ENCODE measurements at places on chromosomes 13 and 19. TPM values are rescaled to one million over a fixed set of nuclear protein-coding genes. Genes with fewer than 3 reads are reported as not detected.

Gene SKA3
- total RNA-seq = 1.3 TPM

Gene TEX26
- total RNA-seq = not detected

Gene RB1
- total RNA-seq = 26.9 TPM

DNA sequence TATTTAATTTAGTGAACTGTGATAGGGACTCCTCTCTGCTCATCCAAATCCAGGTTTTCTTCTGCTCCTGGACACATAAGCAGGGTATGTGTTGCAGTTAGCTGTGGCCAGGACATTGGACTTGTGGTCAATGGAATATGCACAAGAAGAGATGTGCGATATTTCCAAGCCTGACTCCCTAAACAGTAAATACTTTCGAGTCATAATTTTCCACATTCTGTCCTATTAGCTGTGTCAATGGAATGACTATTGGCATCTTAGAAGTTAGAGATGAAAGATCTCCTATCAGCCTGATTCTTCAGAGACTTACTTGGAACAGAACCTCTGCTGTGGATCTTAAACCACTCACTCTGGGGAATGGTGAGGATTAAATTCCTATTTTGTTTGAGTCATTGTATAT is 771.0 kb downstream of the EFNB2 start:
- no peak overlapping the region for H3K27ac ChIP-seq
- no peaks in the 10 kb centered on the region for H3K36me3 ChIP-seq
- H3K27me3 ChIP-seq = no peaks in the 10 kb centered on the region

DNA sequence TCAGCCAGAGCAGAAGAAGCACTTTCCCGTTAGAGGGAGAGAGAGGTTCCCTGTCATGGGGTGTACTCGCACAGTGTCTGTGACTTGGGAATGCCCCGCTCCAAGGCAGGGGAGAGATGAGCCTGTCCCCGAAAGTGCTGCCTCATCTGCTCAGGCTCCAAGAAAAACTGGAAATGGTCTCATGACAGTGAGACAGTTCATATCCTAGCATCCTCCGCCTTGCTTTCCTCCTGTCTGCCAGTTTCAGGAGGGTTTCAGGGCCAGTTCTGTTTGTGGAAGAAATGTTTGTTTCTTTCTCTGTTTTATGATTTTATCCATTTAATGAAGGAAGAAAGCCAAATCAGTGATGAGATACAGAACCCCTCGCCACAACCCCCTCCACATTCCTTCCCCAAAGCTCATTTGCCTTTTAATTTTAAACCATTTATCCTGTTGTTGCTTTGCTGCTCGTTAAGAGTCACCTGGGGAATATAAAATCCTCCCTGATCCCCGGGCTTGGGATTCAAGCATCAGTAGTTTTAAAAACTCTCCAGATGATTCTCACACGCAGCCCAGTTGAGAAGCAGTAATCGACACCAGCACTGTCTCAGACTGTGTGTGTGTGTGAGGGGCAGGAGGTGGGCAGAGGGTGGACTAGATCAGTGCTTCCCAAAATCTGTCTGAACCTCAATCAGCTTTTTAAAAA is 144.6 kb upstream of the UBL3 start:
- H3K27me3 ChIP-seq = no peaks in the 10 kb centered on the region
- no peak overlapping the region for H3K4me3 ChIP-seq
- no peaks in the 10 kb centered on the region for H3K4me1 ChIP-seq
- no peak overlapping the region for H3K27ac ChIP-seq
- no peak for DNase-seq

DNA sequence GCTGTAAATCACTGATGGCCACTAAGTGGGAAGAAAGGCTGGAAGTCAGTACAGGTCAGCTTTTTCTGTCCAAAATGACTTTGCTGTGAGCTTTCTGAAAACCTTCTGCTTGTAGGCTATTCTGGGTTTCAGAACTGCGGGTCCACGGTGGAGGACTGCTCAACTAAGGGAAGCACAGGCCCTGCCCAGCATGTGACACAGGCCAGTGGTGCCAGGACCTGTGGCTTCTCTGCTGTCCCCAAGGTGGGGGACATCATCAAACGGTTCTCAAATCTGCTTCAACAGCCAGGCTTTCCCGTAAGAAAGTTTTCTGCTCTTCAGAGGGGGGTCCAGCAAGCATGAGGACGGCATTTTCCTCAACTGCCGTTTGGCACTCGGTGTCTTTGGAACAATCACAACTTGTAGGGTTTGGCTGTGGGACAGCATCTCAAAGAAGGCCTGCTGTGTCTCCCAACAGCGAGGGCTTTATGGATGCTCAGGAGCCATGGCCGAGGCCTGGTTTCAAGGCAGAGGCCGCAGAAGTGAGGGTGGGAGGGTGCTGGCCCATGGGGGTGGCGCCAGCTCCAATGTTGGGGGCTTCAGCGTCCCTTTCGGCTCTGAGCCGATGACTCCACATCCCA is 3.8 kb downstream of the SGTA start:
- H3K36me3 ChIP-seq = peaks cover 2% of the 10 kb centered on the region
- H3K27ac ChIP-seq = no peak overlapping the region
- DNase-seq = no peak
- H3K4me3 ChIP-seq = no peak overlapping the region

GRCh38 chr13:105827111-105827809 is 708.2 kb downstream of the EFNB2 start:
- no peak overlapping the region for H3K4me3 ChIP-seq
- no peak overlapping the region for H3K27ac ChIP-seq
- no peaks in the 10 kb centered on the region for H3K4me1 ChIP-seq
- no peaks in the 10 kb centered on the region for H3K36me3 ChIP-seq

- no peaks in the 10 kb centered on the region for H3K27me3 ChIP-seq
- no peak overlapping the region for H3K4me3 ChIP-seq
- H3K27ac ChIP-seq = no peak overlapping the region
- DNase-seq = no peak
- peaks cover 18% of the 10 kb centered on the region for H3K4me1 ChIP-seq
Observed at GRCh38 chr19:34432797-34433196, 4.6 kb downstream of the UBA2 start.

GRCh38 chr19:42246143-42246921 is 3.9 kb upstream of the GSK3A start:
- no peaks in the 10 kb centered on the region for H3K27me3 ChIP-seq
- peak; percentile 32 for DNase-seq
- no peak overlapping the region for H3K27ac ChIP-seq
- peaks cover 5% of the 10 kb centered on the region for H3K36me3 ChIP-seq

GRCh38 chr19:49676136-49676783 is 811 bp upstream of the PRMT1 start:
- no peak for DNase-seq
- H3K27me3 ChIP-seq = no peaks in the 10 kb centered on the region
- peak overlapping the region; percentile 44 for H3K4me3 ChIP-seq
- H3K27ac ChIP-seq = peak overlapping the region; percentile 93
- peaks cover 5% of the 10 kb centered on the region for H3K36me3 ChIP-seq
- peaks cover 46% of the 10 kb centered on the region for H3K4me1 ChIP-seq

GRCh38 chr13:90336507-90336906 is 1011.0 kb upstream of the MIR17HG start:
- DNase-seq = no peak
- no peaks in the 10 kb centered on the region for H3K36me3 ChIP-seq
- H3K4me3 ChIP-seq = no peak overlapping the region

GRCh38 chr19:16160943-16161560 is 12.3 kb downstream of the CIB3 start:
- peaks cover 12% of the 10 kb centered on the region for H3K4me1 ChIP-seq
- no peak overlapping the region for H3K27ac ChIP-seq
- no peak for DNase-seq
- H3K4me3 ChIP-seq = no peak overlapping the region

- no peaks in the 10 kb centered on the region for H3K36me3 ChIP-seq
- no peak overlapping the region for H3K27ac ChIP-seq
- H3K27me3 ChIP-seq = no peaks in the 10 kb centered on the region
- H3K4me3 ChIP-seq = no peak overlapping the region
- H3K4me1 ChIP-seq = no peaks in the 10 kb centered on the region
Observed at GRCh38 chr13:37074703-37075102, 15.2 kb upstream of the SUPT20H start.

GRCh38 chr19:16148443-16149229 is 5.2 kb downstream of the HSH2D start:
- H3K27me3 ChIP-seq = no peaks in the 10 kb centered on the region
- peaks cover 47% of the 10 kb centered on the region for H3K36me3 ChIP-seq
- no peak for DNase-seq
- H3K4me1 ChIP-seq = peaks cover 97% of the 10 kb centered on the region
- H3K4me3 ChIP-seq = no peak overlapping the region

DNA sequence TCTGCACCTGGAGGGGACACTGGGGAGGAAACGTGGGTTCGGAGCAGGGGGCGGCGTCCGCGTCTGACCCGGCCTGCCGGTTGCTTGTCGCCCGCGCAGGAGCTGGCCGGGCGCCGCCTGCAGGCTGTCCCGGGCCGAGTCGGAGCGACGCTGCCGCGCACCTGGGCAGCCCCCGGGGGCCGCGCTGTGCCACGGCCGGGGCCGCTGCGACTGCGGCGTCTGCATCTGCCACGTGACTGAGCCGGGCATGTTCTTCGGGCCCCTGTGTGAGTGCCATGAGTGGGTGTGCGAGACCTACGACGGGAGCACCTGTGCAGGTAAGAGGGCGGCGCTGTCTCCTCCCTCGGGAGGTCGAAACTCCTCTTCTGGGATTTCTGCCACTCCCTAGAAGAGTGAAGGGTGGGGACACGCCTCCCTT is 1.3 kb downstream of the ITGBL1 start:
- peaks cover 3% of the 10 kb centered on the region for H3K27me3 ChIP-seq
- no peak overlapping the region for H3K4me3 ChIP-seq
- no peaks in the 10 kb centered on the region for H3K4me1 ChIP-seq
- no peak for DNase-seq

DNA sequence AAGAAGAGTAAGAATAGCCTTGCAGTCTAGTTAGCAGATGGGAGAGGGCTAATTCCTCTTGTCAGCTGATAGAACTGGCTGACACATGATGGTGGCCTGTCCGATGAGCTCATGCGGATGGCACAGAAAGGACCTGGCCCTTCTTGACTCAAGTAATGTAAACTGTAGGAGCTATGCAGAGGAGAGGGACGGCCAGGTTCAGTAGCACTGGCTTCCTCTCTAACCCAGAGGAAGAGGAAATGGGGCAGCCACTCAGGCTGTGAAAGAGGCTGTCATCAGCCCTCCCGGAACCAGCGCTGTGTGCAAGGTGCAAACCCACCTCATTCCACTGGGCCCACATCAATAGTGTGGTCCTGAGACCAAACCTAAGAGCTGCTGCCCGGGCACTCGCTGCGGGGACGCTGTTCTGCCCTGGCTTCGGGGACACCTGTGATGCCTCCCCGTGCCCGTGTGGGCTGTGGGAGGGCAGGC is 30.8 kb upstream of the USE1 start:
- H3K36me3 ChIP-seq = peaks cover 44% of the 10 kb centered on the region
- peak; percentile 78 for DNase-seq
- H3K27me3 ChIP-seq = no peaks in the 10 kb centered on the region
- peak overlapping the region; percentile 83 for H3K27ac ChIP-seq
- H3K4me3 ChIP-seq = peak overlapping the region; percentile 2

DNA sequence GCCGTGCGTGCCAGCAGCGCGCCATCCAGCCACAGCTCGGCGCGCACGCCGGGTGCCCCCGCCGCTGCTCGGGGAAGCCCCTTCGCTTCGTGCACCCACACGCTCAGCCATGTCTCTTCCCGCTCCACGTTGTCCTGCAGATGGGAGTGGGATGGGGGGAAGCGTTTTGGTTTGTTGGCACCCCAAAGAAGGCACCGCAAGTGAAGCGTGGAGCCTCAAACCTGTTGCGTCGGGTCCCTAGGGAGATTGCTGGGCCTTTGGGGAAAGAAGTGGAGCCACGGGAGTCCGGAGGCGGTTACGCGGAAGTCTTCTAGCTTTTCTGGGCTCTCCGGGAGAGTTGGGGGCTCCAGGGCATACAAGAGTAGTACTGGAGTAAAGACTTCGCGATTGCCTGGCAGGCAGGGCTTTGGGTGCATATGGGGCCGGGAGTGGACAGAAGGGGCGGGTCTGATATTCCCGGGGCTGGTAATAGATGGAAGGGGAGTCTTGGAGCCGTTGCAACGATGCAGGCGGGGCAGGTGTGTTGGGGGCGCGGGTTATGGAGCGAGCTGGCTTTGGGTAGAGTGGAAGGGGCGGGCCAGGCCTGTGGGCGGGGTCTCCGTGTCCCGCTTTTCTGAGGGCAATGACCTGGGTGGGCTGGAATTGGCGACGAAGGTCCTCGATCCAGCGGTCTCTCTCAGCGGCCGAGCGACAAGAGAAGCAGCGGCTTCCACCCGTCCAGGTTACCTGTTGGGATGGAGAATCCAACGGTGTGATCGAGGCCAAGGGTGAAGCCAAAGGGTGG is 6.5 kb downstream of the RASAL3 start:
- no peak overlapping the region for H3K4me3 ChIP-seq
- H3K27ac ChIP-seq = no peak overlapping the region
- peaks cover 81% of the 10 kb centered on the region for H3K36me3 ChIP-seq
- DNase-seq = no peak

DNA sequence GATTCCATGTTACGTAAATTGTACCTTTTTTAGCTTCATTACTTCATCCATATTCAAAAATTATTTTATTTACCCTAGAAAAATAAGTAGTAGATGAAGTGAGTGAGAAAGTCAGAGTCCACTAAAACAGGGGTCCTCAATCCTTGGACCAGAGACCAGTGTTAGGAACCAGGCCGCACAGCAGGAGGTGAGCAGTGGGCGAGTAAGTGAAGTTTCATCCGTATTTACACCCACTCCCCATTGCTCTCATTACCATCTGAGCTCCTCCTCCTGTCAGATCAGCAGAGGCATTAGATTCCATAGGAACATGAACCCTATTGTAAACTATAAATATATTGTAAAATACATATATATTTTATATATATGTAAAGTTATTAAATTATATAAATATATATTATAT is 119.0 kb downstream of the PAN3 start:
- DNase-seq = no peak
- H3K27ac ChIP-seq = no peak overlapping the region
- no peaks in the 10 kb centered on the region for H3K4me1 ChIP-seq
- no peak overlapping the region for H3K4me3 ChIP-seq
- peaks cover 42% of the 10 kb centered on the region for H3K36me3 ChIP-seq
